Stimulated activated CD8-positive, alpha-beta memory T cell treated with anti-CD3 and anti-CD28 coated beads, Interleukin-7, amount 100 ng/mL, for 4 hours (primary cell): ENCODE measurements at places on chromosomes 12 and 14.

GRCh38 chr12:100474617-100475016 lies 951 bp downstream of the NR1H4 start:
- no peak for DNase-seq

DNA sequence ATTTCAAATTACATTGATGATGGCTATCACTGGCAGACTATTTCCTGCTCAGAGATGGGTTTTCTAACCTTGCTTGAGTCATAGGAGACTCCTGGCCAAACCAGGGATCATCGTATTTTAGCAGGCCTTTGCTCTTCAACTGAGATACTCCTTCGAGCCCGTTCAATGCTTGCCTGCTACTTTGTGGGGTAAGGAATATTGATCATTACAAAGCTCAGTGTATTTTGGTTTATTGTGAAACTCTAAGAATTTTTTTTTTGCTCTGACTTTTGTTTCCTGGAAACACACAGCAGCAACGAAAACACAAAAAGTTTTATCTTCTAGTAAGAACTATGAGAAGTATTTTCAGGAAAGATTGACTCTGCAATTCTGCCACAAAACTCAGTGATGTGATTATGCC lies 4.1 kb downstream of the GPRC5D start:
- DNase-seq = no peak

DNA sequence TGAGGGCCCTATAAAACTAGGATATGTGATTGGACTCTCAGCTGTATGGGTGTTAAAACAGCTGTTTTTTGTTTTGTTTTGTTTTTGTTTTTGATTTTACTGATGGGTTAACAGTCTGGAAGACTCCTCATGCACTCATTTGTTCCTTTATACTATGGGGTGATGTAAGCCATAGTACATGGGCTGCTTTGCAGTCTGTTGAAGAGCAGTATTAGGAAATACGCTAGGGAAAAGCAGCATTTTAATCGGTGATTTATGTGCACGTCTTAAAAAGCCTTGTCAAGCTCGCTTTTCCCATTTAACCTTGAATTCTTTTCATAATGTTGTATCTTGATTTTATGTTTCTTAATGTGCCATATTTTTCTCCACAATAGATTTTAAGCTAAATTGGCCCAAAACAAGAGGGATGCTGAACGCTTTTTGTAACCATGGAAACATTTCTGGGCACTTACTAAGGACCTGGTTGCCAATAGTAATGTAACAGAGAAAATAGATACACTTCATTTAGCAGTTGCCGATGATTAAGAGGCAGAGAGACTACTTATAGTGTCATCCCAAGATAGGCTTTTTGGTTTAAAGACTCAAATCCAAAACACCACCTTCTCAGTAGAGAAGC lies 244.0 kb downstream of the SNAPC1 start:
- DNase-seq = no peak

DNA sequence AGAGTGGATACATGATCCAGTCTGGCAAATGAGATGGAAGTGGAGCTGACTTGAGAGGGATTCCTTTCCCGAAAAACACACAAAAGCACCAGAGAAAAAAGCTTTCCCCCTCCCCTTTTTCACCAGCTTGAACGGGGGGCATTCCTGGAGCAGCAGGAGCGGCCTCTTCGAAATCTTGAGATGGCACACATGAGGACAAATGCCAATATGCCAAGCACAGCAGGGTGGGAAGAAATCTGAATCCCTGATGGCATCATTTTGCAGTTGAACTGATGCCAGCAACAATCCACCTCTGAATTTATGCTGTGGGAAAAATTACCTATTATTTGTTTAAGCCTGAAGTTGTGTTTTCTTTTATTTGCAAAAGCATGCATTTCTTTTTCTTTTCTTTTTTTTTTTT lies 29.7 kb upstream of the BICD1 start:
- no peak for DNase-seq

- no peak for DNase-seq
Observed at GRCh38 chr14:100476012-100476822, 111.0 kb downstream of the BEGAIN start.

GRCh38 chr14:23285530-23286019 lies 357 bp downstream of the HOMEZ start:
- no peak for DNase-seq

DNA sequence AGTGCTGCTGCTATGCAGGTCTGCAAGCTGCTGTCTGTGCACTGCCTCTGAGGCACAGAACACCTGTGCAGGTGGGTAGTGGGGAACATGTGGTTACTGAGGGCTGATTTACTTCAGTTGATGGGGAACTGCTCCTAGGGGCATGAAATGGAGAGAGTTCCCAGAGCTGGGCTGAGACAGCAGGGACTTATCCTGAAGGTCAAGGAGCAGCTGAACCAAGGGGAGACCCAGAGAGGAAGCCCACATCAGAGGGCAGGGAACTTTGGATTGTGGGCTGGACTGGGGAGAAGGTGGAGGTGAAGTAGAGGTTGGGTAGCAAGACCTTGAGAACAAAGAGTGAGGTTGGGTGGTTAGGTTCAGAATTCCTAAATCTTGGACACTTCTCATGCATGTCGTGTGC lies 311.9 kb downstream of the AACS start:
- DNase-seq = no peak

DNA sequence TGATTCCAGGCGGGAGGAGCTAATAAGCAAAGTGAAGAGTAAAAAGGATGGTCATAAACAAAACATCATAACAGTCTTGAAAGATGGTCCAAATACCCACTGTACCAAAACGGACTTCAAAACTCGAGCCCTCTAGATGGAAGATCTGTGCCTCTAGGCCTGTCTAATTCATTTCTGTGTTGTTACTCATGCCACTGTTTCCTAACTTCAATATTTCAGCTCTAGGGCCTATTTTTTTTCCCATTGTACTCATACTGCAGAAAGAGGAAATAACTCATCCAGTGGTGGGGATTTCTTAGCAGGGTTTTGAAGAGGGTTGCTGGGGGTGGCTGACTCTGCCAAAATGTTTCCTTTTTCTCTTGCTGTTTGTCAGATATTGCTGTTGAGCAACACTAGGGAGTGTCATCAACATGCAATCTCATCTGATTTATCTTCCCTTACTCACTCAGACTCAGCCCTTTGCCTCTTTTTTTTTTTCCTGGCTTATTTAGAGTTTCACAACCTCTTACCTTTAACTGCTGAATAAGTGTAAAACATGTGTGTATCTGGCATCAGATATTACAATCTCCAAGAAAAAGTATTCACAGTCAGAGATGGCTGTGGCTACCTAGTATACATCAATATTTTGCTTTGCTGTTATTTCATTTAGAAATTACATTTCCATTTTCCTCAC lies 189.6 kb downstream of the DUSP6 start:
- DNase-seq = peak; percentile 44

GRCh38 chr12:67354966-67355365 lies 85.8 kb downstream of the CAND1 start:
- no peak for DNase-seq

- no peak for DNase-seq
Observed at GRCh38 chr14:76917158-76917596, 91.0 kb downstream of the LRRC74A start.

- no peak for DNase-seq
Observed at GRCh38 chr12:2509137-2509536, 285.6 kb upstream of the FKBP4 start.

DNA sequence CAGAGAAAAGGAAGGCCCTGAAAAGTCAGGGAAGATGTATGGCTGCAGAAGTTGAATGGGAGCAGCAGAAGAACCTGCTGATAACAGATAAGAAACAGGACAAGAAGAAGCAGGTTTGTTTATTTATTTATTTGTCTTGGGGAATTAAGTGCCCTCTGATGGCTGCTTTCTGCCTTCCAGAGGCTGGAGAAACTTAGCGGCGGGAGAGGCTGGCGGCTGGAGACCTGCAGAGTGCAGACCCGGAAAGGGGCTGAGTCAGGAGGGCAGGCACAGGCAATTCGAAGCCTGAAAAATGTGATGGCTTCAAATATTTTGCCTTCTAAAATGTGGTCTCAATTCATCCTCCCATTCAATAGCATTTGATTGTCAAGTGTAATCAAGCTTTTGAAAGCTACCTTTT lies 168.2 kb upstream of the GZMB start:
- DNase-seq = no peak

GRCh38 chr14:90569201-90569600 lies 172.4 kb downstream of the CALM1 start:
- DNase-seq = no peak
